MV-4-11 (cell line): ENCODE measurements at places on chromosomes 6 and 20.

- peak; percentile 46 for DNase-seq
Observed at GRCh38 chr6:12751694-12752325, 35.2 kb downstream of the PHACTR1 start.

GRCh38 chr20:17655865-17656479, 26.1 kb downstream of the RRBP1 start:
- no peak for DNase-seq

- DNase-seq, result peak; percentile 58
Observed at GRCh38 chr20:47606983-47607613, 105.4 kb downstream of the NCOA3 start.

DNA sequence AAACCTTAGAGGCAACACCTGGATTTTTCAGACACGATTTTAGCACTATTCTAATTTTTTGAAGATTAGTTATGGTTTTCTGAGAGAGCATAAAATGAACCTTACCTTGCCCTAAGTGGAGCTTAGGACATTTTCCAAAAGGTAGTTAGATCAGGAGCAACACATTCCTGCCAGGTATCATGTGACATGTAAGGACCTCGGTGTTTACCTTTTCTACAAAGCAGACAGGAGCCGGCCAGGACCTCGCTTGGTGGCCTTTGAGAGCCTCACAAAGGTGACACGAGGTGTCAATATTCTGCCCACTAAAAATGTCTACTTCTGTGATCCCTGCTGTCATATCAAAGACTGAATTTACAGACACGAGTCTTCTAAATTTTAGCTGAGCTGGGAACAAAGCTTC, 174.9 kb downstream of the SMOC2 start:
- no peak for DNase-seq

GRCh38 chr6:106064756-106065155, 21.4 kb upstream of the PRDM1 start:
- DNase-seq, result peak; percentile 24

GRCh38 chr6:30447237-30447636, 42.1 kb upstream of the HLA-E start:
- DNase-seq, result no peak

DNA sequence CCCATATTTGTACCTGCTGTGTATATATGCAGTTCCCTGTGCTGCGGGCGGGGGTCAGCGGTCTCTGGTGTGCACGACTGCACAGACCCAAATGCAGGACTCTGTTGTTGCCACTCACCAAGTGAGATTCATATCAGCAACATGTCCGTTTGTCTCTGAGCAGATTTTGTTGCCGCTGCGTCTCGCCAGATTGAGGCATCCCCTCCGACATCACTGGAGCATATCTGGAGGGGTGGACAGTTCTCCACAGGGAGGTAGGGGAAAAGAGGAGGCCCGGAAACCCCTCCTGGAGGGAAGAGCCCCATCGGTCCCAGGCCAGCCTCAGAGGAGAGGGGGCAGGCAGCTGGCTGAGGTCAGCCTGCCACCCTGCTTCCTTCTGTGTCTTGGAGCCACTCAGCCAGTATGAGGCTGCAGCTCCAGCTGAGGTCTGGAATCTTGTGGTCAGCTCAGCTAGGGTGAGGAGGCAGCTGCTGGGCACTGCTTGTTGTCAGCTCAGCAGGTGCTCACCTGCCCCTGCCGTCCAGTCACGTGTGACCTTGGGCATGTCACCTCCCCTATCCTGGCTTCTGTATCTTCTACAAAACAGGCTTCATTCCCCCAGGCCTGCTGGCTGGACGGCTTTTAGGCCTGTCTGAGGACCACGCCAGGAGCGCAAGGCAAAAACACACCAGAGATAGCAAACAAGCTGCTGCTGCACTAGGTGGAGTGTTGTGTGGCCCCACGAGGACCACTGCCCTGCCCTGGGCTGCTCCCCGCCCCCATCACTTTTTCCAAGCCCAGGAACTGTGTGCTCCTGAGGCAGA, 47.1 kb downstream of the HNF4A start:
- no peak for DNase-seq

DNA sequence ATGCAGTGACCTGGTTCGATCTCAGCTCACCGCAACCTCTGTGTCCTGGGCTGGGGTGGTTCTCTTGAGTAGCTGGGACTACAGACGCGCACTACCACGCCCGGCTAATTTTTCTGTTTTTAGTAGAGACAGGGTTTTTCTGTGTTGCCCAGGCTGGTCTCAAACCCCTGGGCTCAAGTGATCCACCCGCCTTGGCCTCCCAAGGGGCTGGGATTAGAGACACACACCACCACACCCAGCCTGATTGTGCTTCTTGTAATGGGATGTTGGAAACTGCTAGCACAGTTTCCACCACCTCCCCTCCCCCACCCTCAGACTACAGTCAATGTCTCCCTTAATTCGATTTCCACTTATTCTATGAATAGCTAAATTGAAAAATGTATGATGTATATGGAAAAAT, 22.6 kb upstream of the DSP start:
- DNase-seq, result no peak

DNA sequence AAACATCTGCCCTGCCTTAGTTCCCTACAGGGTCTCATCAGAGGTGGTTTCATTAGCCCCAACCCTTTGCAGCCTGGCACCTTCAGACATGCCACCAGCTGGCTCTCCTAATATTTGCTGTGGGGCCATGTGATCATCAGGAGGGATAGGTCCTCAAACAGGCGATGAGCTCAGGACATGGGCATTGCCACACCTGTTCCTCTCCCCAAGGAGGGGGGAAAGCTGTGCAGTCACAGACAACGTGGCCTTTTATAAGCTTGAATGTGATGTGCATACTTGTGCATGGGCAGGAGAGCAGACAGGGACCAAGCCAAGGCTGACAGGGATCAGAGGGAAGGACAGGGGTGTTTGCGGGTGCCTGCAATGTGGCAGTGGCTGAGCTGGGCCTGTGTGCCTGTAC, 78.8 kb upstream of the ZNFX1 start:
- DNase-seq, result no peak

GRCh38 chr20:37990571-37991151, 42.6 kb downstream of the TTI1 start:
- peak; percentile 98 for DNase-seq

GRCh38 chr6:36636283-36636682, 42.1 kb downstream of the SRSF3 start:
- DNase-seq, result no peak

GRCh38 chr6:29035951-29036350, 9.0 kb downstream of the OR2W1 start:
- no peak for DNase-seq

DNA sequence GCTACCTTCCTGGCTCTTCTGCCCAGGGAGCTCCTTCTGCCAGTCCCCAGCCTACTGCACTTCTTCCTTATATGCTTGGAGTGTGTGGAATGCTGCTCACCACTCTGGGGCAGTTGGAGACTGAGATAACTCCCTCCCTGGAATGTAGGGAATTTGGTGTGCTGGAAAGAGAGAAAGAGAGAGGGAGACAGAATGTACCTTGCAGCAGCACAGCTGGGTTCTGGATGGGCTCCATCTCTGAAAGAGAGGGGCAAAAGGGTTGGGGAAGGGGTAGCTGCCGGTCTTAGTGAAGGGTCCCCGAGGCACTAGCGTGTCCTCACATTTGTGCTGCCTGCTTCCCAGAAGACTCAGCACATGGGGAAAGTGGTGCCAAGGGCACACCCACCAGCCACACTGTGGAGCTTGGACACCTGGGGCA, 40.2 kb upstream of the DDR1 start:
- no peak for DNase-seq

DNA sequence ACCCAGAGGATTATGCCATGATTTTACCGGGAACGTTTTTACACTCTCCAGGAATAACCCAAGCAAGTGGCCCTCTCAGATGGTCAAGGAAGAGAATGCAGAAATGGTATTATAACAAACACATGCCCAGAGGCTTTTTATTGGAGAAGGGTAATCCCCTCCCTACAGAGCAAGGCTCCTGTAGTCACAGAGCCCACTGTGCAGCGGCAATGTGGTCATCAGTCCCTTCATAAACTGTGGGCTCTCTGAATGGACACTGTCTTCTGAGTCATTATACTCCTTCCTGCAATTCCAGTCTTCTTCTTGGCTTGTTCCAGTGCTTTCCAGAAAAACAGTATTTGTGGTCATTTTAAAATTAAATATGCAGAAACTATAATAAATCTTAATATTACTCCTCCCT, 74.7 kb downstream of the LAMA4 start:
- DNase-seq, result no peak

- DNase-seq, result no peak
Observed at GRCh38 chr6:154522576-154522975, 12.1 kb upstream of the CNKSR3 start.
